ENCODE measurements at places on chromosomes 4 and X. TPM values are rescaled to one million over a fixed set of nuclear protein-coding genes. Genes with fewer than 3 reads are reported as not detected.

The PNCK gene
- total RNA-seq = 1.6 TPM

The CHRDL1 gene
- 183 TPM for total RNA-seq

The TRIM60 gene
- total RNA-seq = not detected

The TCP11X1 gene
- not detected for total RNA-seq

The C4orf51 gene
- not detected for total RNA-seq

The KLHL5 gene
- total RNA-seq = 48.2 TPM

The RHOH gene
- total RNA-seq = 2.5 TPM

The LUZP4 gene
- not detected for total RNA-seq

The AADAT gene
- total RNA-seq = 13.5 TPM

The SOD3 gene
- 178 TPM for total RNA-seq

The USP17L26 gene
- total RNA-seq = not detected

The RAB41 gene
- total RNA-seq = not detected

The HHIP gene
- total RNA-seq = 7.8 TPM

The TAF7L gene
- total RNA-seq = 0.18 TPM

The MAGEA2B gene
- total RNA-seq = not detected

The EGF gene
- 0.85 TPM for total RNA-seq

DNA sequence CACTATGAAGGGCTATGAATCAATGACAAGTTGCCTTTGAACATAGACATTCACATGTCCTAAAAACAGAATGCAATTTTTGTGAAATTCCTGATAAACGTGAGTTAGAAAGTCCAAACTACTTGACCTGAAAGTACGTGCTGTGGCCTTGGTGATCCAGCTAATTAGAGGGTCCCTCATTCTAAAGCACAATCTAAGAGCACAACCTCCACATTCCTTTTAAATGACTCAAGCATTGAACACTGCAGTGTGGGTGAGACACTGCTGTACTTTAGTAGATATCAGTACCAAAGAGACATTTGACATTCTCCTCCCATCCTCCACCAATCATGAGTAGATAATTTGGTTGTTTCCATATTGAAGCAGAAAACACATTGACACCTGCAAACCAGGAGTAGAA, 73.5 kb downstream of the FAM47B start:
- DNase-seq = no peak

- peak; percentile 68 for DNase-seq
These were observed 35.4 kb upstream of the SORCS2 start for GRCh38 chr4:7156761-7157488.

- no peak for DNase-seq
These were observed 51.0 kb downstream of the NIPAL1 start for GRCh38 chr4:48067536-48067935.

DNA sequence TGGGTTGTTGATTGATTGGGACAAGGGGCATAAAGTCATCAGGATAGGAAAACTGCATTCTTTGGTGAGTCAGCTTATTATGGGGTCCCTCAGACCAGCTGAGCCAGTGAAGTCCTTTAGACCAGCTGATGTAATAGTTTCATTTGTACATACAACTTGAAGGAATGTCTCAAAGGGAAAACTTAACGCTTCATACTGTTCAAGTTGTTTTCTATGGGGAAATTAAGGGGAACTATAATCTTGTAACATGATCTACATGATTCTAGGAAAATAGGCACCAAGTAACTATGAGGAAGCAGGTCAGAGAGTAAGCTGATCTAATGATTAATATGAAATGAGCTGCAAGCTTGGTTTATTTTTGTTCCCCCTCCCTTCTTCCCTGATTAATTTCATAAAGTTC, 175.1 kb upstream of the GRID2 start:
- no peak for DNase-seq

DNA sequence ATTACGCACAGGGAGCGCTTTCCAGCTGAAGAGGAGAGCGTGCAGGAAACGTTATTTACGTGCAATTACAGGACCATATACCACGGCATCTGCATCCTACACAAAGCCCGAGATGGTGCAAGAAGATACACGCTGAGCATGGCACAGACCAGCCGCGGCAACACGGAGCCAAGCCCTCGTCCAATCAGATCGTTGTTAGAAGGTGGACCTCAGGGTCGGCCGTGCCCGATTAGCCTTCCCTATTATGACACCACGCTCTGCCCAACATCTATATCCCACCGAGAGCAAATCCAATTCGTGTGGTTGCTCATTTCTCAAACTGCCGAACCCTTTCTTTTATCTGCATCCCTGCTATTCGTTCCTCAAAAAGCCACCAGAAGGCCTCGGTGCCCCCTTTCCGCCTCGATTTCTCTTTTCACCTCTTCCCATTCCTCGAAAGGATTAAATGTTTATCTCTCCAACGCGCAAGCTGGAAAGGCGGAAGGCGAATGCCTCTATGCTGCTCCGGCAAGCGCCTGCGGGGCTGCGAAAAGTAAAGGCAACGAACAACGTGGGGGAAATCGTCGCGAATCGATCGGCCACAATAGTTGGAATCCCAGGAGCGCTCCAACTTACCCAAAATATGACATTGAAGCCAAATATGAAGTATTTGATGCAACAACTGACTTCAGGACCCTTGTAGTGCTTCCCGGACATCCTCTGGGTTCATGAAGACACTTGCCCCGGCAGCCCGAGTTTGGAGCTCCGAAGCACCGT, 702 bp downstream of the TSPAN5 start:
- DNase-seq = peak; percentile 65

GRCh38 chr4:7384003-7384928, 50.5 kb downstream of the PSAPL1 start:
- peak; percentile 42 for DNase-seq

- DNase-seq = no peak
These were observed 609 bp downstream of the REPS2 start for GRCh38 chrX:16946971-16947562.

GRCh38 chrX:153871946-153872878, 13.8 kb downstream of the L1CAM start:
- DNase-seq = no peak

GRCh38 chr4:16238327-16238726, 12.1 kb upstream of the TAPT1 start:
- DNase-seq = no peak

GRCh38 chrX:155645180-155645579, 32.4 kb upstream of the TMLHE start:
- DNase-seq = no peak

GRCh38 chr4:128512161-128512560, 224.5 kb upstream of the PGRMC2 start:
- DNase-seq = no peak

DNA sequence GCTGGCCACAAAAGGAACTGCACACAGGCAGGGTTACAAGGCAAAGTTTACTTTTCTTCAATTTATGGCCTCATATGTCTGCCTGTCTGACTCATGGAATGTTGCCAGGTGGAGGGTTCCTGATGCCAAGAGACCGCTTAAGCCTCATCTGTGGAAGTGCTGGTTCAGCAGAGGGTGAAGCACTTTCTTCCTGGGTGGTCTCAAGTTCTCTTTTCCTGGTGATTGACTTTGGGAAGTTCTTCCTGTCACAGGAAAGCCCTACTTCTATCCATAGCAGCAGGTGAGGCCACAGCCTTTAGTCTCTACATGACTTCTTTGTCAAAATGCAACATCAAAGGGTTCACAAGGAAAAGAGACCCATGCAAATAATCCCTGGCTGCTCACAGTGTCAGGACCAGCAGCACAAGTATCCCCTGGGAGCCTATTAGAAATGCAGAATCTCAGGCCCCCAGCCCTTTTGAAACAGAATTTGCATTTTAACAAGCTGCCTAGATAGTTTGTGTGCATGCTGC, 81.4 kb upstream of the IGFBP7 start:
- DNase-seq = no peak

- DNase-seq = no peak
These were observed 84.0 kb upstream of the IGFBP7 start for GRCh38 chr4:57194068-57194611.

- no peak for DNase-seq
These were observed 17.3 kb upstream of the FMR1 start for GRCh38 chrX:147894366-147894963.

DNA sequence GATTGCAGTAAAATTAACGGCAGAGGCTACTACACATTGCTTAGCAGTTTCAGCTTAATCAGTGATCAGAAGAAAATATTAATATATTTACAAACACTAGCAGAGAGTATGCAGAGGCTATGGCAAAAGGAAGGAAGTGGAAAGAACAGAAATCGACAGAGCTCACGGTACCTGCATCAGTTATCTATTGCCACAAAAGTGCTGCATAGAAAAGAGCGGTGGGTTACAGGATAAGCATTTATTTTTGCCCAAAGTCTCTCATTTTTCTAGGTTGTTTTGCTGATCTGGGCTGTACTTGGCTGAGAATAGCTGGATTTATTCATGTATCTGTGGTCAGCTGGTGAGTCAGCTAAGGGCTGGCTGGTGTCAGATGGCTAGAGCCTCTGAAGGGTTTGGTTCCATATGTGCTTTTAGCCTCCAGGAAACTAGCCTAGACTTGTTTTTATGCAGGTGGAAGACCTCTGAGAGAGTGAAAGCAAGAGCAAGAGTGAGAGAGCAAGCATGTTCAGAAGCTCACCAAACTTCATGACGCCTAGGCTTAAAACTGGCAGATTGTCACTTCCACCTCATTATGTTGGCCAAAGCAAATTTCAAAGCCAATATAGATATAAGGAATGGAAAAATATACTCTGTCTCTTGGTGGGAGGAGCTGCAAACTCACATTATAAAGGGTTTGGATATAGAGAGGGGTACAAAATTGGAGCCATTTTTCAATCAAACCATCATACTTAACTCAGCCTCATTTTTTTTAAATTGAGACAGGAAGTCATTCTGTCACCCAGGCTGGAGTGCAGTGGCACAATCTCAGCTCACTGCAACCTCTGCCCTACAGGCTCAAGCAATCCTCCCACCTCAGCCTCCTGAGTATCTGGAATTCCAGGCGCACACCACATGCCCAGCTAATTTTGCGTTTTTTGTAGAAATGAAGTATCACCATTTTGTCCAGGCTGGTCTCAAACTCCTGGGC, 153.2 kb upstream of the RPL34 start:
- DNase-seq = no peak

GRCh38 chr4:147984065-147984777, 252.3 kb downstream of the ARHGAP10 start:
- no peak for DNase-seq

DNA sequence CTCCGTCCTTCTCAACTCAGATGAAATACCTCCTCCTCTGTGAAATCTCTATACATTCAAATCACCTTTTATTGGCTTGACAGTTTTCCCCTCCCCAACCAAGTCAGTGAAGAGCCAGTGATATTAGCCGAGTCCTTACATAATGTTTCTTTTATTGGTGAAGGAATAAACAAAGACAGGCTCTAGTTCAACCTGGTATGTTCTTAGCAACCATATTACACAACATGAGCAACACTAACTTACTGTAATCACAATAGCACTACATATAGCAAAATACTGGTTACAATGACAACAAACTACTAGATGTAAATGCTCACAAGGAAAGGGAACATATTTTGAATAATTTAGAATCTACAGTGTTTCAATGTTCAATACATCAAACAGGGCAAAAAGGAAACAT, 19.9 kb downstream of the DHX15 start:
- no peak for DNase-seq

- DNase-seq = no peak
These were observed 29.9 kb upstream of the GAB1 start for GRCh38 chr4:143306788-143307187.

- DNase-seq = no peak
These were observed 518 bp downstream of the PRDM8 start for GRCh38 chr4:80197601-80198440.

DNA sequence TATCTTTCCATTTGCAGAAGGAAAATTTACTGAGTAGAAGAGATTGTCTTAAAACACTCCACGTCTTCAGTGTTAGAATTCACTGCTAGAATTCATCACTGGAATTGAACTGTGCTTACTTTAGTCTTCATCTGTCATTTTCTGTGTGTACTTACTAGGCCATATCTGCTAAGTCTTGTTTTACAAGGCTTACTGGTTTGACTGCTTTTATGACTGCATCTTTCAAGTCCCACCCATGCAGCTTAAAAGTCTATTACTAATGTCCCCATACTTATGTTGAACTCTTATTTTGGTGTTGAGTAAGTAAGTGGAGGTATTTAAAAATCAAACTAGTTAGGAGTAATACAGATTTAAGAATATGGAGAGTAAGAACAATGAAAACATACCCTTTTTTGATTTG, 14.6 kb downstream of the CLCN3 start:
- no peak for DNase-seq

DNA sequence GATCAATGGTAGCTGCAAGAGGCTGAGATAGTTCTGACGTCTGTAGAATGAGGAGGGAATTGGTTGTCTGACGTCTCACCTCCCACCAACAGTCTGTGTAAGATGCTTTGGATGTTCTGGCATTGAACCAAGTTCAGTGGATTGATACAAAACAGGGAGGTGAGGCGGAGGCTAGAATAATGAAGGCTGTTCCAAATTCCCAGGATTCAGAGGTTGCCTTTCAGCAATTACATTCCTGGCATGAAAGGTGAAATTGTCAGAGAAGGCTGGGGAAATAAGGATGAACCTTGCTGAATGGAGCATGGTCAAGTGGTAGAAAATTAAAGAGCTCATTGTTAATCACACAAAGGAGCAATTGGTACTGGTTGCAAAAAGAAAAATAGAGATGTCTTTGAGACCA, 241.6 kb downstream of the FBXW7 start:
- no peak for DNase-seq

DNA sequence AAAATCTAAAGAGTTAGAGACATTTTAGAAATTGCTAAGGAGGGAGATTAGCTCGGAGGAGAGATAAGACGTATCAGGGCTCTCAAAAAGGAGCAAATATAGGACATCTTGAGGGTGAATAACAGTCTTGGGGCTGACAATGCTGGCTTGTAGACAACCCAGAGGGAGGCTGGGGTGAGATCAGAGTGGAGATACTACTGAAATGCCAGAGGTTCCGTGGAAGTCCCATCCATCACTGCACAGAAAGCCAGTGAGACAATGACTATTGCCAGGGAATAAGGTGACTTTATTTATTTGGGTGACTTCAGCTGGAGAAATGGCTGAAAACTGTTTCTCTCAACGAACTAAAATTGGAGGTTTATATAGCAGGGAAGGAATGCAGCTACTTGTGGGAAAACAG, 838.1 kb upstream of the AGA start:
- no peak for DNase-seq

GRCh38 chr4:98749206-98749605, 90.8 kb upstream of the TSPAN5 start:
- no peak for DNase-seq

DNA sequence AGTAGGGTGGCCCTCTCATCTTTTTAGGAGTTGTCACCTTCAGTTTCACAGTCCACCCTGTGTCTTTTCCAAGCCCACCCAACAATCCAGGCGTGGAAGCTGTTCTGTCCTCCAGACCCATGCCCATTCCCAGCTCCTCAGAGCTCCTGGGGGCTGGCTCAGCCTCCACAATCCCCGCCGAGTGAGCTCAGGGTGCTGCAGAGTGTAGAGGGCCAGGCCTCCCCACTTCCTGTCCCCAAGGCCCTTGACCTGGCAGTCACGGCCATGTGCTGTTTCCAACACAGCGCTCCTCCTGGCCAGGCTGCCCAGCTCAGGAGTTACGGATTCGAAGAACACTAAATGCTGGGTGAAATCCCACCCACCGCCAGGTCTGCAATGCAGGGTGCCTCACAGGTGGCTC, 31.8 kb downstream of the PDHA1 start:
- no peak for DNase-seq
